ENCODE measurements at places on chromosomes 2 and 18.

- DNase-seq = no peak
Measured at GRCh38 chr2:177178797-177179196, 33.8 kb upstream of the HNRNPA3 start.

DNA sequence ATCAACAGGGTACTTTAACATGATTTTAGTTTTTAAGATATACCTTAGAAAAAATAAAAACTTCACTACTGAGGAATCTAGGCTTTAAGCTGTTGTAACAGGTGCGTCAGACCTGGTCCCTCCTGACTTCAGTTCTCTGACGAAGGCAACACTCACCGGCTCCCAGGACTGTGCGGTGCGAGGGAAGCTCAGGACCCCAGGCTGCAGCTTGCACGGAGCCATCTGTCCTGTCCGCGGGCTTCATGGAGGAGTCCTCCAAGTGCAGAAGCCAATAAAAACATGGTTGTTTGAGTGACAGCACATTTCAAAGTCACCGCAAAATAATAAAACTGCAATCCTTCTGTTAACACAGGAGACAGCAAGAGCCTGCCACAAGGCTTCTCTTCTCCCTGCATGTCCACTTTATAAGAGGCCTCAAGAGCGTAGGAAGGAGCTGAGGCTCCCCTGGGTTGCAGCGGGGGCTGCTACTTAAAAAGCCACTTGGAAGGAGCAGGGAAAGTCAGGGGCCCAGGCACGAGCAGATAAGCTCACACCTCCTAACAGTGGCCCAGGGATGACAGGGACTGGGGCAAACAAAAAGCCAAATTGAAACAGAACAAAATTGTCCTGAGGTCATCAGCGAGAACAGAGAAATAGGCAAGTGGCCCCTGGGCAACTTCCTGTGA is 4.6 kb downstream of the HJURP start:
- no peak for DNase-seq

DNA sequence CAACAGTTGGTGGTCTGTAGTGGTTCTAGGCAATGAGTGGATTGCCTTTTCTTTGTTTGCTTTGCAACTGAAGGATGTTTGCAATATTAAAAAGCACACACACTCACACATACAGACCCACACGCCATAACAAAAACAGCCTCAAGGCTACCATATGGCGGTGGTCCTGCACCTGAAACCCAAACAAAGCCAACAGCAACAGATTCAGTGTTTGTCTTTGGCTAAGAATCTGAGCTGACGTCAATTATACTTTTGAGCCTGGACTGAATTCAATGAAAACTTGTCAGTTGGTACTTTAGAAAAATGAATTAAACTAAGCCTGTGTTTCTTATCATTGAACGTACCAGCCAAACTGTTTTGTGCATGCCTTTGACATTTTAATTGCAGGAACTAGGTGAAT is 65.0 kb upstream of the NYAP2 start:
- no peak for DNase-seq

DNA sequence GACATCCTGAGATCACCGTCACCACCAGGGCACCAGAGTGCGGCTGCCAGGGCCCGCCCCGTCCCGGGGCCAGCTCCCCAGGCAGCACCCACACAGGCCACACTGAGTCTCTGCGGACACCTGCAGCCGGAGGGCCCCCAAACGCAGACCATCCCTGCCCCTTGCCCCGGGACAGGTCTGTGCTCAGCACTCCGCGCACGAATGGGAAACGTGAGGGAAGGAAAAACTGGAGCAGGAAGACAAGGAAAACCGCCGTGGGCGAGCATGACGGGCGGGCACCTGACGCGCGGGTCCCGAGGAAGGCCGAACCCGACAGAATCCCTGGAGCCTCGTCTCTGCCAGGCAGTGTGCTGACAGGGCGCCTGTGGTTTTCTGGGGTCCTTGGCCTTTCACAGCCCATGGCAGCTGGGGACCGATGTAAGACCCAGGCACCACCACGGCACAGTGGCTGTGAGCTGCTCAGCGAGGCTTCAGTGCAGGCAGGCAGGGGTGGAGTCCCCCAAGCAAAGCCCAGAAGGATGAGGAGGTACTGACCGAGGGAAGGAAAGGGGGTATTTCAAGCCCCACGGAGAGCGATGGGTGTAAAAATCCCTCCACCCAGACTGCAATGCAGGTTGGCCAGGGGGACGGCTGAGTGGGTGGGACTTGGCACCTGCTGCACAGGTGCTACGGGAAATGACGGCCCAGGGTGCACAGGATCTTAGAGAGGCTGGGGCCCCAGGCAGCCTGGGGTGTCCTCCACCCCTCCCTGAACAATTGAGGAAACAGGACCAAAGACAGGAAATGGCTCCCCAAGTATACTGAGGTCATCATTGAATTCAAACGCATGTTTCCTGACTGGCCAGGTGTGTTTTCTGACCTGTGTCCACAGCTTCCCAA is 59.0 kb downstream of the PXDN start:
- no peak for DNase-seq

DNA sequence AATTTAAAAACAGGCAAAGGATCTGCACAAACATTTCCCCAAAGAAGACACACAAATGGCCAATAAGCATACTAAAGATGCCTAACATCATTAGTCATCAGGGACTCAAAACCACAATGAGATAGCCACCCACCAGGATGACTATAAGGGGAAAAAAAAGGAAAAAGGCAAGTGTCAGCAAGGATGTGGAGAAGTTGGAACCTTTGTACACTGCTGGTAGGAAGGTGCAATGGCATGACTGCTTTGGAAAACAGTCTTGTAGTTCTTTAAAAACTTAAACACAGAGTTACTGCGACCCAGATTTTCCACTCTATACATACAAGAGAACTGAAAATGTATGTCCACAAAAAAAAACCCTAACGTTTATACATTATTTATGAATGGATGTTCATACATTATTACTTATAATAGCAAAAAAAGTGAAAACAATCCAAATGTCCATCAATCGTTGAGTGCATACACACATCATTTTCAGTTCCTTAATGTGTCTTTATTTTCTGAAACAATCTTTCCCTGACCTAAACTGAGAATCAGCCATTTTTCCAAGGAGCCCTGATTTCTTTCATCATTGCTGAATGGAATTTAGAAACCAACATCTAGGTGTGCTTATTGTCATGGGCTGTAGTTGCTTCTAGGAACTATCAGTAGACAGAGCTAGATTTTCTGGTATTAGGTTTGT is 64.7 kb upstream of the TLK1 start:
- DNase-seq = peak; percentile 25

DNA sequence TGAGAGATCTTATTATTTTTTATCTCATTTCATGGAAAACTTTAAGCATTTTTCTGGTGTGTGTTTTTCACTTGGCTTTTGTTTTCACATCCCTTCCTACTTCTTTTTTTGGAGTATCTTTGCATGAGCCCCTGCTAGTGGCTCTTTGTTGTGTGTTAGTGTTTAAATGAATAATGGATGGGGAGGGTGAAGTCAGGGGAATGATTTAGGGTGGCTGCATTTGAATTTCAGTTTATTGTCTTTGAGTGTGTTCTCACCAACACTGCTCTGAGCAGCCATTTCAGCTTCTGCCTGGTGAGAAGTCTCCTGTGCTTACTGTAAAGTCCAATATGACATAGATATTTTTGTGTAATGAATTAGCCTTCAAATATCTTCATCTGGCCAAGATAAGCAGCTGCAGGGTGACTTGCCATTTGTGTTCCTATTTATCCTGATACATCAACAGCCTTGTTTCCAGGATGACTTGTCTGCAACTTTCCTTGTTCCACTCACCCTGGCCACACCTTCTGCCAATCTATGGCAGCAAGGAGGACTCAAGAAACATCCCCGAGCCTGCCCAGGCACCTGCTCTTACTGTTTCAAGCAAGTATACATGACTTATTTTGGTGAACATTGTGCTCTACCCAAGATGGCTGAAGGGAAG is 182.6 kb downstream of the PDE11A start:
- DNase-seq = no peak

GRCh38 chr2:150126839-150127238 is 360.6 kb downstream of the RND3 start:
- no peak for DNase-seq

- DNase-seq = no peak
Measured at GRCh38 chr18:45353530-45353929, 261.7 kb upstream of the SLC14A2 start.

GRCh38 chr2:215320679-215321078 is 8.8 kb downstream of the ATIC start:
- peak; percentile 27 for DNase-seq

GRCh38 chr2:166901336-166901735 is 13.1 kb downstream of the XIRP2 start:
- no peak for DNase-seq

- no peak for DNase-seq
Measured at GRCh38 chr2:48991415-48992131, 162.7 kb downstream of the FSHR start.

DNA sequence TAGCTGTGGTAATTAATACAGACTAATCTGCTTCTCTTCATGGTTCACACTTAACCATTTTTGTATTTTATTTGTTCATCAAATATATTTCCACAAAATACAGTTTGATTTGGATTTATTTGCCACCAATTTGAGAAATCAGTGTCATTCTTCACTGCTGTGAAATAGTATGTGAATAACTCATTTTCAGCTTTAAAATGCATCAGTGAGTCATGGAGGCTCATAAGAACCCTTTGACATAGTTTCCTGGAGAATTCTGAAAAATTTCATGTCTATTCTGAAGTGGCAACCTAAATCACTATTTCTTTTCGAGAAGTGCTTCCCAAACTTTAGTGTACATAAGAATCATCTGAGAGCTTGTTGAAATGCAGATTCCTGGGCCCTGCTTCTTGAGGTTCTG is 1026.7 kb upstream of the ACVR2A start:
- no peak for DNase-seq

GRCh38 chr2:45391866-45392265 is 219.2 kb downstream of the SRBD1 start:
- DNase-seq = no peak

- peak; percentile 63 for DNase-seq
Measured at GRCh38 chr18:55588111-55588869, at the start of gene TCF4. TSS of gene TCF4 (minus strand) at chr18:55588192. CDS start at chr18:55587116, 1,076 bp downstream.

DNA sequence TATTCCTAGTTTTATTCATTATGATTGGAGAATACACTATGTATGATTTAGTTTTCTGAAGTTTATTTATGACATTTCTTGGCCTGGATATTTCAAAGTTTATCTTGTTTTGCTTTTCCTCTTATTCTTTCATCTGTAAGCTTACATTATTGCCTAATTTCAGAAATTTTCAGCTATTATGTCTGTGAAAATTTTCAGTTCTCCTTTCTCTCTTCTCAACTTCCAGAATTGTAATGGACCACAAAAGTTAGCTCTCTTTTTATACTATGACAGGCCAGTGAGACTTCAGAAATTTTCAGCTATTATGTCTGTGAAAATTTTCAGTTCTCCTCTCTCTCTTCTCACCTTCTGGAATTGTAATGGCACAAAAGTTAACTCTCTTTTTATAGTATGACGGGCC is 97.2 kb upstream of the SCN7A start:
- DNase-seq = no peak

- DNase-seq = no peak
Measured at GRCh38 chr18:63298400-63299365, 20.9 kb downstream of the BCL2 start.

DNA sequence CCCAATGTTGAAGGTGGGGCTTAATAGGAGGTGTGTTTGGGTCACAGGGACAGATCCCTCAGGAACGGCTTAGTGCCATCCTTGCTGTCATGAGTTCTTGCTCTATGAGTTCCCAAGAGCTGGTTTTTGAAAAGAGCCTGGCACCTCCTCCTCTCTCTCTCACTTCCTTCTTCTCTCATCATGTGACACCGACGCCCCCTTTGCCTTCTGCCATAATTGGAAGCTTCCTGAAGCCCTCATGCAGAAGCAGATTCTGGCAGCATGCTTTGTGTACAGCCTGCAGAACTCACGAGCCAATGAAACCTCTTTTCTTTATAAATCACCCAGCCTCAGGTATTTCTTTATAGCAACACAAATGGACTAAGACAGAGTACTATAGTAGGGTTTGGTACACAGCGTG is 100.4 kb upstream of the SH3BP4 start:
- no peak for DNase-seq

DNA sequence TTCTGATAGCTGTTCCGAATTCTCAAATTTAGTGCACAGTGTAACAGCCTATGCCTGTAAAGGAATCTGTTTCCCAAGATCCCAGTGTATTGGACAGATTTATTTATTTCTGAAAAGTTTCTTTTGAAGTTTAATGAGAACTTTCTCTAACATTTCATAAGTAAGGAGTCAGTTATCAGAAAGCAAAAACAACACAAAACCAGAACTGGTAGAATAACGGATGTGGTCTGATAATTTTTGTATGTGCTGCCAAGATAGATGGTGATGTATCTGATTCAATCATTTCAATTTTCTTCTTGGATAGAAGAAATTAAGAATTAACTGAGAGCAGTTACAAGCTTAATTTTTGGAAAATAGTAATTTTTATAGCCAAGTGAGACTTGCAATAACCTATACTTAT is 374.3 kb downstream of the SOCS6 start:
- no peak for DNase-seq

DNA sequence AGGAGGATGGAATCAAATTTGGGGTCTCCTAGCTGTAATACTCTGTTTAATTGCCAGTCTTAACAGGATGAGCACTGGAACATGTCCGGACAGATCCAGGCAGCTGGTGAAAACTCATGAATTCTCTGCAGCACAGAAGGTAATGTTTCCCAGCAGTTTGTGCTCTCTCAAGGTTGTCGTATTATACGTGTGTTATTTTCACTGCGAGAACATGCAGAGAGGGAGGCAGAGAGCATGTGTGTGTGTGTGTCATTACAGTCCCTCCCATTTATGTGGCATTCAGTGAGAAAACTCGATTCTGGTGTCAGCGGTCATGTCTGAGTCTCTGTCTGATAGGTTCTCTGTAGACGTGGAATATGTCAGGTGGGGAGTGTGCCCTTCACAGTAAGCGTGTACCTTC is 150.2 kb upstream of the POU3F3 start:
- DNase-seq = no peak

DNA sequence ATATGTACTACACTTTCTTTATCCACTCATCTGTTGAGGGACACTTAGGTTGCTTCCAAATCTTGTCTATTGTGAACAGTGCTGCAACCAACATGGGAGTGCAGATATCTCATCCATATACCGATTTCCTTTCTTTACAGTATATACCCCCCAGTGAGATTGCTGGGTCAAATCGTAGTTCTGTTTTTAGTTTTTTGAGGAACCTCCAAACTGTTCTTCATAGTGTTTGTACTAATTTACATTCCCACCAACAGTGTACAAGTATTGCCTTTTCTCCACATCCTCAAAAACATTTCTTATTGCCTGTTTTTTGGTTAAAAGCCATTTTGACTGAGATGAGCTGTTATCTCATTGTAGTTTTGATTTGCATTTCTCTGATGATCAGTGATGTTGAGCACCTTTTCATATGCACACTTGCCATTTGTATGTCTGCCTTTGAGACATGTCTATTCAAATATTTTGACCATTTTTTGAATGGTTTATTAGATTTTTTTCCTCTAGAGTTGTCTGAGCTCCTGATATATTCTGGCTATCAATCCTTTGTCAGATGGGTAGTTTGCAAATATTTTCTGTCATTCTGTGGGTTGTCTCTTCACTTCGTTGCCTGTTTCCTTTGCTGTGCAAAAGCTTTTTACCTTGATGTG is 12.2 kb downstream of the PLEK start:
- no peak for DNase-seq
